ENCODE measurements at places on chromosomes 2 and 18. TPM values are rescaled to one million over a fixed set of nuclear protein-coding genes. Genes with fewer than 3 reads are reported as not detected.

The SLC4A3 gene
- total RNA-seq: 14.7 TPM

The IL1RL2 gene
- total RNA-seq: 0.91 TPM

The FBXO36 gene
- 2.4 TPM for total RNA-seq

The ERICH2 gene
- 1.6 TPM for total RNA-seq

The KIF5C gene
- 0.66 TPM for total RNA-seq

DNA sequence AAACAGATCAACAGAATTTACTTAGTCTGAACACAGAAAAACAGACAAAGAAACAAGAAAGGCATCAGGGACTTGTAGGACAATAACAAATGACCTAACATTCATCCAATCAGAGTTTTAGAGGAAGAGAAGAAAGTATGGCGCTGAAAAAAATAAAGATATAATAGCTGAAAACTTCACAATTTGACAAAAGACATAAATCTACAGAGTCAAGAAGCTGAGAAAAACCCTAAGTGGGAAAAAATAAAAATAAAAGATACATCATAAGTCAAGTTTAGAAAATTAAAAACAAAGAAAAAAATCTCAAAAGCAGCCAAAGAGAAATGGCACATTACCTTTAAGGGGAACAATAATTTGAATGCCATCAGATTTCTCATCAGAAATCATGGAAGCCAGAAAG lies 7.7 kb downstream of the LDAH start:
- no peaks in the 10 kb centered on the region for H3K4me1 ChIP-seq
- no peaks in the 10 kb centered on the region for H3K36me3 ChIP-seq

GRCh38 chr2:167729911-167730310 lies 517.5 kb downstream of the STK39 start:
- no peak overlapping the region for H3K27ac ChIP-seq
- DNase-seq: no peak
- H3K4me1 ChIP-seq: no peaks in the 10 kb centered on the region
- no peak overlapping the region for H3K4me3 ChIP-seq
- H3K27me3 ChIP-seq: no peaks in the 10 kb centered on the region
- no peaks in the 10 kb centered on the region for H3K36me3 ChIP-seq

GRCh38 chr2:20525041-20526035 lies 78.5 kb downstream of the RHOB start:
- peaks cover 21% of the 10 kb centered on the region for H3K4me1 ChIP-seq
- peak; percentile 90 for DNase-seq
- no peaks in the 10 kb centered on the region for H3K36me3 ChIP-seq
- H3K27me3 ChIP-seq: no peaks in the 10 kb centered on the region
- peak overlapping the region; percentile 57 for H3K27ac ChIP-seq

DNA sequence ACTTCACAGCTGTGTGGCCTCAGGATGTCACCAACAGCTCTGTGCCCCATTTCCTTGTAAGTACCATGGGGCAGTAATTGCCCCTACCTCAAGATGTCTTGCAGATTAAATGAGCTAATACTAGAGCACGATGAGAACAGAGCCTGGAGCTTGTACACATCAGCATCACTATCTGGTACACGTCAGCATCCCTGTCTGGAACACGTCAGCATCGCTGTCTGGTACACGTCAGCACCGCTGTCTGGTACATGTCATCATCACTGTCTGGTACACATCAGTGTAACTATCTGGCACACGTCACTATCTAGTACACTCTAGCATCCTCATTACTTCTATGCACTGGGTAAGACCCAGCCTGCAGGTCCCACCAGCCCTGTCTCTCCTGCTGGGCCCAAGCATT lies 37.2 kb downstream of the AQP12A start:
- H3K27ac ChIP-seq: no peak overlapping the region
- no peaks in the 10 kb centered on the region for H3K36me3 ChIP-seq
- H3K4me3 ChIP-seq: no peak overlapping the region
- H3K4me1 ChIP-seq: no peaks in the 10 kb centered on the region

- peaks cover 7% of the 10 kb centered on the region for H3K4me1 ChIP-seq
- H3K27me3 ChIP-seq: peaks cover 11% of the 10 kb centered on the region
- DNase-seq: no peak
- H3K4me3 ChIP-seq: no peak overlapping the region
- no peaks in the 10 kb centered on the region for H3K36me3 ChIP-seq
These were observed 34.3 kb upstream of the ITM2C start for GRCh38 chr2:230830428-230830827.

DNA sequence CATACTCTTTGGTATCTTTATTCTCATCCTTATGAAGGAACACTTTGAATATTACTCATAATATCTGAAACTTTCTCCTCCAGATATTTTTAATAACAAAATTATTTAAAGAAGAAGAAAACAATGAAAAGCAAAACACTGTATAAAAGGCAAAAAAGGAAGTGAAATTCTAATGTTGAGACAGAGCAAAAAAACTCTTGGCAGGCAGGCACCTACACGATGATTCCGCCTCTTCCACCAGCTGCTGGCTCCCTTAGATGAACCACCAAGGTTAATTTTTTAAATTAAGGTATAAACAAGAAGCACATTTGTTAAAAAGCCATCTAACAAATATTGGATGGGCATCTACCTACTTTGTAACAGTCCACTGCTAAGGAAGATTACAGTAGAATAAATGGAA lies 434.7 kb downstream of the EPHA4 start:
- H3K4me1 ChIP-seq: no peaks in the 10 kb centered on the region
- no peaks in the 10 kb centered on the region for H3K27me3 ChIP-seq
- no peak overlapping the region for H3K4me3 ChIP-seq
- DNase-seq: no peak

DNA sequence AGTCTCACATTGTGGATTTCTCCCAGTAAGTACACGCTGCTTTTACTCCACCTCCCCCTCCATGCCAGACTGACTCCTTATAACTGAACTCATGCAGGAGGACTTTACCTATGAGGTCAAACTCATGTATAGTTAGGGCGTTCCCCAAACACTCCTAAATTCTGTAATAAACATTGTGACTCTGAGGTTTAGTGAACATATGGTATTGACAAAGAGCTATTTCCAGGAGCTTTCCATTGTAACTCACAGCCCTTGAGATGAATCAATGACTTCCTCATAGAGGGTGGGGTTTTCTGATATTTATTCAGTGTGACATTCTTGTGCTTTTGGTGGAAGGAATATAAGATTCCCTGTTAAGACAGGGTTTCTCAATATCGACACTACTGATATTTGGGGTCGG lies 337.4 kb upstream of the SLC14A2 start:
- H3K36me3 ChIP-seq: no peaks in the 10 kb centered on the region
- no peaks in the 10 kb centered on the region for H3K27me3 ChIP-seq
- no peak overlapping the region for H3K27ac ChIP-seq
- no peaks in the 10 kb centered on the region for H3K4me1 ChIP-seq
- H3K4me3 ChIP-seq: no peak overlapping the region

DNA sequence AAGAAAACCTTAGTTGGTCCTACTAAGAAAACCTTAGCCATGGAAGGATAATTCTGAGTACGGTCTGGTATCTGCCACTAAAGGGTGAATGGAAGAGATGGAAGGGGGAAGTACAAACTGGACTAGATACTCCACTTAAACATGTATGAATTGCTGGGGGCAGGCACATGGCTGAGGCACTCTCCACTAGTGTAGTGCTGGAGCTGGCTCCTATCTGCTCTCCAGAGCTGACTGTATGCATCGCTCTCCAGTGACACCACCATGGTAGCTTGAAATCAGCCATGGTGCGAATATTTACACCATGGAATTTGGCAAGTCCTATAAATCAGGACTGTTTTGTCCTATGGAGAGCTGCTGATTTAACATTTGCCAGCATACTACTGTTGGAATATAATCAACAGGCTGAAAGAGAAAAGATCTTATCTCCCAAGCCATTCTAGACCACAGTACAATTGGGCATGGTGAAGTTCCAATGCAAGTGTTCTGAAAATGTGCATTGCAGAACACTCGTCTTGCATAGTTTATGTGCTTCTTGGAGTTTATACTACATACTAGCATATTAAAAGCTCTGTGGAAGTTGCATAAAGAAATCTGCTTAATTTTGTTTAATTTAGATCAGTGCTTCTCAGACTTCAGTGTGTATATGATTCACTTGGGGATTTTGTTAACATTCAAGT lies 277.4 kb downstream of the TDRD15 start:
- no peak for DNase-seq
- no peaks in the 10 kb centered on the region for H3K27me3 ChIP-seq
- H3K27ac ChIP-seq: no peak overlapping the region
- no peaks in the 10 kb centered on the region for H3K36me3 ChIP-seq
- no peaks in the 10 kb centered on the region for H3K4me1 ChIP-seq
